ENCODE measurements at places on chromosomes 6 and 20. TPM values are rescaled to one million over a fixed set of nuclear protein-coding genes. Genes with fewer than 3 reads are reported as not detected.

Gene TEAD3
- 9.6 TPM for total RNA-seq

Gene GDAP1L1
- not detected for total RNA-seq

Gene TENT5A
- total RNA-seq = 24.9 TPM

Gene PEX3
- total RNA-seq = 25.6 TPM

Gene TGM2
- total RNA-seq = 58.6 TPM

Gene CCDC167
- 12.8 TPM for total RNA-seq

Gene EYS
- not detected for total RNA-seq

Gene TRAM2
- total RNA-seq = 69.6 TPM

Gene TMEM30A
- 153 TPM for total RNA-seq

Gene SLC12A5
- total RNA-seq = 0.50 TPM

Gene WFDC2
- total RNA-seq = not detected

Gene GJA10
- not detected for total RNA-seq

Gene ETV7
- 1.0 TPM for total RNA-seq

Gene TRIM26
- 22.5 TPM for total RNA-seq

Gene SYTL3
- 4.6 TPM for total RNA-seq

Gene SPTLC3
- total RNA-seq = 5.9 TPM
